ENCODE measurements at places on chromosomes 12 and 14.

GRCh38 chr12:102741196-102741595 is 175.8 kb downstream of the PAH start:
- DNase-seq, result no peak

DNA sequence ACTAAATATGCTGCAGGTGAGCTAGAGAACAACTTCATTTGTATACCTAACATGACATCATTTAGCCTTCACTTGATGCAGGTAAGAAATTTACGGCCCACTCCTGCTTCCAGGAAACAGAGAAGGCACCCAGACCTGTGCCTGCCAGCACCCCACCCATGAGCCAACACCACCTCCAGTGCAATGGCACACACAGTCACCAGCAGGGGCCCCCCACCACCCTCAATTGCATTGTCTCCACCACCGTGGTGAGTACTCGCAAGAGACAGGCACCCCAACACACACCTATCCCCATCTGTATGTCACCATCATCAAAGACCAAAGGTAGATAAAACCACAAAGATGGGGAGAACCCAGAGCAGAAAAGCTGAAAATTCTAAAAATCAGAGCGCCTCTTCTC is 107.6 kb downstream of the KLHL28 start:
- DNase-seq, result no peak

- DNase-seq, result no peak
Observed at GRCh38 chr12:29448157-29448556, 49.3 kb downstream of the OVCH1 start.

DNA sequence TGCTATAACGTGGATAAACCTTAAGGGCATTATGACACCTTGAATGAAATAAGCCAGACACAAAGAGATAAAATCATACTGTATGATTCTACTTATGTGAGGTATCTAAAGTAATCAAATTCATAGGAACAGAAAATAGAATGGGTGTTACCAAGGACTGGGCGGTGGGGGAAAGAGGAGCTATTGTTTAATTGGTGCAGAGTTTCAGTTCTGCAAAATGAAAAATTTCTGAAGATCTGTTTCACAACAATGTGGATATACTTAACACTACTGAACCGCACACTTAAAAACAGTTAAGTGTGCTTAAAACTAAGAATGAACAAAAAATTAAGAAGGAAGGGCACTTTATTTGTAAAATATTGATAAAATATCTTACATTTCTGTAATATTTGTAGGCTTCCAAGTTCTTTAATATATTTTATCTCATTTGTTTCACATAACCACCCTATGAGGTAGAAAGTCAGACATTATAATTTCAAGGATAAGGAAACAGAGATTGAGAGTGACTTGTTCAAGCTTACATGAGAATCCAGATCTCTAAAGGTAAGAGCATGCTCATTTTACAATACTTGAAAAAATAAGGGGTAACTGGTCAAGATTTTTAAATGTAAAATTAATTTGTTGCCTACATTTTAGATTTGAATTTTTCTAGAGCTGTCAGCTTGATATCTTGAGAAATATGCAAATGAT is 14.9 kb downstream of the LTA4H start:
- DNase-seq, result no peak

DNA sequence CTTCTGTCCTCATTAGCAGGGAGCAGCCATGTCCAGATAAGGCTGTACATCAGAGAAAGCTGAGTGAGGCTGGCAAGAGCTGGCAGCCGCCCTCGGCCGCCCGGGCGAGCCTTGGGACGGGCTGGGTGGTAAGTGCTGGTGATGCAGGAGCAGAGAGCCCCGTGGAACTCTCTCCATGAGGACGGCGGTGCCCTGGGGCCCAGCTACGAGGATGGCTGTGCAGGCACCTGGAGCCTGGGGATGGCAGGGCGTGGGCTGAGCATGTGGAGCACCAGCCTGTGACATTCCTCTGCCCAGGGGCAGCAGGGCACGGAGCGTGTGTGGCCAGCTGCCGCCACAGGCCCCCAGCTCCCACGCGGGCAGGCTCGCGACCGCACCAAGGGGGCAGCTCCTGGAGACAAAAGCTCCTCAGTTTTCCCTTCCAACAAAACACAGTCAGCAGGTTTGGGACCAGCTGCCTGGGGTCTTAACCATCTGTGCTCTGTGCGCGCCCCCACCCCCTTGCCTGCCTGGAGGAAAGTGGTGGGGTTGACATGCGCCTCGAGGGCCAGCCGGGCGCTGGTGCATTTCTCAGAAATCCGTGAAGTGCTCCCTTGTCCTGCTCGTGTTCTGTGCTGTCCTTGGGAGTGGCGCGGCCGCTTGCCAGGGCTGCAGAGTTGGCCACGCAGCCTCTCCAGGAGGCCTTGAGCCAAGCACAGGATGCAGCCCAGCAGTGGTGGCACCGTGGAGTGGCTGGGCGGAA is 21.4 kb downstream of the PACS2 start:
- no peak for DNase-seq

- DNase-seq, result no peak
Observed at GRCh38 chr14:101354726-101355125, 206.6 kb upstream of the DIO3 start.

GRCh38 chr12:95740751-95741150 is 49.8 kb downstream of the NTN4 start:
- no peak for DNase-seq

DNA sequence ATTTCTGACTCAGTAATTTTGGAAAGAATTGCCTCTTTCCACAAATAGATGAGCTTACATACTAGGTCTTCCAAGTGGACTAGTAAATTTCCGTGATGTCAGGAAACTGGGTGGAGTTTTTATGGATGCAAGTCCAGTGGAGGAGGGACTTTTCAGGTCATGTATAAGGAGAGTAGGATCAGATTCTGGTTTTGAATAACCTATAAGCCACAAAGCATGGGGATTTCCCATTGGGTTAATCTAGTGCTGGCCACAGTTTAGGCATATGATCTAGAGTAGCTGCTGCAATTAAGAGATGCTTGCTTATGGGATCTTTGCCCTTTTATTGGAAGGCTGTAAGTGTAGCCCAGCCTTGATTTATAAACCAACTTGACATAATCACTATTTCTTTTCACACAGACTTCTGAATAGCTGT is 33.8 kb downstream of the STK38L start:
- DNase-seq, result no peak

GRCh38 chr12:89236237-89236636 is 116.1 kb downstream of the DUSP6 start:
- no peak for DNase-seq

- DNase-seq, result no peak
Observed at GRCh38 chr14:54117396-54117795, 160.8 kb upstream of the BMP4 start.

- DNase-seq, result no peak
Observed at GRCh38 chr14:44995196-44995595, 33.2 kb downstream of the TOGARAM1 start.

- DNase-seq, result no peak
Observed at GRCh38 chr12:118842866-118843265, 138.5 kb upstream of the SRRM4 start.

DNA sequence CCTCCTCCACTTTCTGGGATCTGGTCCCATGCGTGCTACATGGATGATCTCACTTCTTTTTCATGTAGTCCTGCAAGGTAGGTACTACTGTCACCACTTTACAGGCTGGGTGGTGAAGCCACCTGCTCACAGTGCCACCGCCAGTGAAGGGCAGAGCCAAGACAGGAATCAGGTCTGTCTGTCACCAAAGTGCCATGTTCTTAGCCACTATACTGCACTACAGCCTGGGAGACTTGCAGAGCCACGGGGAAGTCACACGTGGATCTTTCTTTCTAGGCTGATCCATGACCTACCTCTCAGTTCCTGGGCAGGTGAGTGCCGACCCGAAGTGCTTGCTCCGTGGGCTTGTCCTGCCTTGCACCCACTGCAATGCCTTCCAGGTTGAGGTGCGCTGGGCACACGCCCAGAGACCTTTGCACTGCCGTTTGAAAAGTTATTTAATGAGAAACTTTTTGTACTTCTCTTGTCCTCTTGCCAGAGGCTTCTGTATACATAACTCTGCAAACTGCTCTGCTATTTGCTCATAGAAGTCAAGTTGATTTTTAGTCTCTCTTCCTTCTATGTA is 19.7 kb upstream of the CLMN start:
- DNase-seq, result no peak

- no peak for DNase-seq
Observed at GRCh38 chr14:100037353-100037752, 27.9 kb upstream of the EVL start.

DNA sequence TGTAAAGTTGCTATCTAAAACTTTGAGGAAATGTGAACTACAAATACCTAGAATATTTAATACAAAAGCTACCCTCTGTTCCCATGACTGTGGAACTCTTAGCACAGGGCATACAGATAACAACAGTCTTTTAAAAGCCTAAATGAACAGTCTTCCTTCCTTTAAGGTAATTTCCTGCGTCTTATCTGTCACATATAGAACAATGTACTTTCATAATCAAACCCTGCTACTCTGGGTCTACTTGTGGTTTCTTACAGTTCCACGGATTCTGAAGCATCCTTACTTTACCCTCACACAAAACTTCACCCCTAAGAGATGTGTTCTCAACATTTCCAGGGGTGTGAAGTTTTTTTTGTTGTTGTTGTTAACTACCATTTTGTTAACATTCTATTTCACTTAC is 5.1 kb downstream of the PKP2 start:
- DNase-seq, result no peak

DNA sequence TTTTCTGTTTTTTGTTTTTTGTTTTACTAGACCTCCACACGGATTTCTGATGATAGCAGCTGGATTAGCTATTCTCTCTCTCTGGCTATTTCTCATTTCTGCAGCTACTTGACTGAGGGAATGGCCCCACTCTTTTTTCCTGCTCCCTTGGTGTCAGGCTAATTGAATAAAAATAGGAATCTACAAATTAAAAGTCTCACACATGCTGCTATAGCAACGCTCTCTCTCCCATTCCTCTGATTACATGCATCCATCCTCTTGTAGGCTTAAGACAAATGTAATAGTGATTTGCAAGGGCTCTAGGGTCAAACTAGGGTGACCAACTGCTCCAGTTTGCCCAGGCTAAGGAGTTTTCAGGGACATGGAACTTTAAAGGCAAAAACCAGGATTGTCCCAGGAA is 221.8 kb downstream of the PHLDA1 start:
- DNase-seq, result no peak

- DNase-seq, result no peak
Observed at GRCh38 chr12:19302100-19302640, 137.1 kb upstream of the AEBP2 start.

DNA sequence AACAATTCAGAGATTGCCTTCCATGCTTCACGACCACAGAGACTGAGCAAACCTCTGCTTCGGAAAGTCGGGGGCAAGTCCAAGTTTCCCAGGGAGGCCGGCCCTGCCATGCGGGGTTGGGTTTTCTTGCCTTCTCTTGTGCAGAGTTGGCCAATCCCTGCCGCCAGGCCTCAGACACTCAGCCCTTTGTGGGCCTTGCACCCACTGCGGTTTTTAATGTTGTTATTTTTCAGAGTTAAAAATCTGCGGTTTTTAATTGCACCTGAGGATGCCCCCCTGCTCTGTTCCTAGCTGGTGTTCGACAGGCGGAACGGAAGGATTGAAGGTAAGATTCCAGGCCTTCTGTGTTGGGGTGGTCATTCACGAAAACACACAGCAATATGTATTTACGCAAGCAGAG is 108.7 kb downstream of the CALM1 start:
- no peak for DNase-seq

- no peak for DNase-seq
Observed at GRCh38 chr12:53048033-53048779, 1.7 kb upstream of the TNS2 start.

- no peak for DNase-seq
Observed at GRCh38 chr14:68181519-68182326, 362.1 kb downstream of the RAD51B start.

DNA sequence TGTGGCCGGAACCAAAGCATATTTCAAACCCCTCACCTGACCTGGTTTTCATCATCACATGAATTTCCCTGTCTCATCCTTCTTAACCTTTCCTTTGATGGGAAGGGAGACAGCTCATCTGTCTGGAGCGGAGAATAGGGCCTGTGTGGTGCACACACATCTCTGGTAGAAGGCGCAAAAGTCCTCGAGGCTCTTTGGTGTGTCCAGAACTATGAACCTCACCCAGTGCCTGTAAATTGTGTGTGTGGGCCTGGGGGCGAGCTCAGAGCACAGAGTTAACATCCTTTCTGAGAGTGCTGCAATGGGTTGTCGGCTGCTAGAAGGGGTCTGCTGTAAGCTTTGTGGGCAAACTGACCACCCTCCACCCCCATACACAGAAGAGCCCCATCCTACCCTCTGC is 749 bp downstream of the GALNT6 start:
- DNase-seq, result no peak

- no peak for DNase-seq
Observed at GRCh38 chr12:57781244-57781643, 1.3 kb upstream of the TSFM start.

DNA sequence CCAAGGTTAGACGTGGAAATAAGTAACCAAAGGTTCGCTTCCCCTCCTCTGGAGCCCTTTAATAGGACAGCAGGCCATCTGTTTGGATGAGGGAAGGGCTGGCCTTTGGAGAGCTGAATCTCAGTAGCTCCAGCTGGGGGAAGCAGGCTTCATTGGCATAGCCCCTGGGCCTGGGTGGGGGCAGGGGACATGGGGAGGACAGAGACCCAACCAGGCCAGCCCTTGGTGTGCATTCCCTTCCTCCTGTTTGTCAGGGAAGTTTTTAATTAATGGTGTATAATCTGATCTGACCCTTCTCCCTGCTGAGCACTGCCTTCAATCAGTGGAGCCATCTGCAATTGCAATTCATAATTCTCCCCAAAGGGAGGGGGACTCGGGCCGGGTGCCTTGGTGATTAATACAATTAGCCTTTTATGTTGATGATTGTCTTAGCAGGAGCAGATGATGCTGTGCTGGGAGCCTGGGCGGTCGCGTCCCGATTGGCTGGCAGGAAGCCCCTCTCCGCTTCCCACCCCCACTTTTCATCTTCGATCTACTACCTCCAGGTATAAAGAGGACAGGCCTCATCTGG is 6.4 kb downstream of the AQP6 start:
- no peak for DNase-seq

DNA sequence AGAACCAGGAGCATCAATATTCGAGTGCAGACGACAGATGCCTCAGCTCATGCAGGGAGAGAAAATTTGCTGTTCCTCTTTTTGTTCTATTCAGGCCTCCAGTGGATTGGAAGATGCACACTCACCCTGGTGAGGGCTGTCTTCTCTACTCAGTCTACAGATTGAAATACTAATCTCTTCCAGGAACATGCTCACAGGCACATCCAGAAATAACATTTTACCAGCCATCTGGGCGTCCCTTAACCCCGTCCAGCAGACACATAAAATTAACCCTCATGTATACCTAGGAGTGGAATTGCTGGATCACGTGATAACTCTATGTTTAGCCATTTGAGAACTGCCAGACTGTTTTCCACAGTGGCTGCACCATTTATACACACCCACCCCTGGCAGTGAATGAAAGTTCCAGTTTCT is 4.5 kb upstream of the OAS2 start:
- no peak for DNase-seq

- DNase-seq, result no peak
Observed at GRCh38 chr12:67893022-67893580, 96.1 kb upstream of the IFNG-AS1 start.
